ENCODE measurements at places on chromosomes 6 and 20. TPM values are rescaled to one million over a fixed set of nuclear protein-coding genes. Genes with fewer than 3 reads are reported as not detected.

DNA sequence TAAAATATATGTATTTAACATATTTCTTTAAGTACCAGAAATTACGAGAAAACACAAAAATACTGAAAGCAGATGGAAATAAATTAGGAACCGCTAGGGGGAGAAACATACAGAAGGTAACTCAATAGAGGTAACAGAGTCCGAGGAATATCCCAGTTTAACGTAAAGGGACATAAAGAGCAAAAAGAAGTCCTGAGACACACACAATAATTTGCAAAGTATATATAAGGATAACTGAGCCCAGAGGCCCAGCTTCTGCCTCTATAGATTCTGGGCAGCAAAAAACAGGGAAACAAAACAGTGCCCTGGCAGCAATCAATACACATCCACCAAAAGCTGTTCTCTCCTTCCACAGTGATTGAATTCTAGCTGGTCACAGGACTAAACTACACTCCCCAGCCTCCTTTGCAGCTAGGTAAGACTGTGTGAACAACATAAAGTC is 15.1 kb downstream of the TBC1D32 start:
- DNase-seq = no peak

- no peak for DNase-seq
Observed at GRCh38 chr6:55964136-55964535, 88.7 kb upstream of the BMP5 start.

- DNase-seq = no peak
Observed at GRCh38 chr6:134034961-134035822, 17.2 kb downstream of the SLC2A12 start.

DNA sequence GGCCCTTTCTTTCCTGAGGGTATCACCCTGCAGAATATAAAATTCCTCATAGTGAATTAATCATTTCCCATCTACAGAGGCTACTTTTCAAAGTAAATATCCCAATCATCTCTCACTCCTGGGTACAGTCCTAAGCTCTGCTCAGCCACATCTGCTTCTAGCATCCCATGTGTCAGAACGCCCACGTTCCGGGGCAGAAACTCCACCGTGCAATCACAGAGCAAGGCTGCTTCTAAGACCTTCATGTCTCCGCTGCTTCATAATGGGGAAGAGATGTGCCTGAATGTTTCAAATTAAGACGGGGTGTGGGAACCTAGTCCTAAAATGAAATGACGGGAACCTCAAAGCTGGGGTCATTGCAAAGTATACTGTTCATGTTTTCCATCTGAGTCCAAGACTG is 208.8 kb upstream of the GMDS start:
- DNase-seq = no peak

DNA sequence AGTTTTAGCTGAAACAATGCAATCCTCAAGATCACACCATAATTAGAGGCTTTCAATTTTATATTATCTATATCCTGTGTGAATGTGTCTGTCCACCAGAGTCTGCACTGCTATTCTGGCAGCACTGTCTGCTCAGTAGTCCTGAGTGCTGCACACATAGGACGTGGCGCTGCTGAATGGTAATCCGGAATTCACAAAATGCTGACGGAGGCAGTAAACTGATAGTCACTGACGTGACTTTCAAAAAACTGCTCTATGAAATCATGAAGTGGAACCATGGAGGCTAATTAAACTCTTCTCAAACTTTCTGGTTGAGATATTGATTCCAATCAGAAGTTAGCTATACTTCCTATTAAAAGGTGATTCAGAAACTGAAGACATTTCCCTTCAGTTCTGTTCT is 190.8 kb upstream of the NOX3 start:
- DNase-seq = no peak

DNA sequence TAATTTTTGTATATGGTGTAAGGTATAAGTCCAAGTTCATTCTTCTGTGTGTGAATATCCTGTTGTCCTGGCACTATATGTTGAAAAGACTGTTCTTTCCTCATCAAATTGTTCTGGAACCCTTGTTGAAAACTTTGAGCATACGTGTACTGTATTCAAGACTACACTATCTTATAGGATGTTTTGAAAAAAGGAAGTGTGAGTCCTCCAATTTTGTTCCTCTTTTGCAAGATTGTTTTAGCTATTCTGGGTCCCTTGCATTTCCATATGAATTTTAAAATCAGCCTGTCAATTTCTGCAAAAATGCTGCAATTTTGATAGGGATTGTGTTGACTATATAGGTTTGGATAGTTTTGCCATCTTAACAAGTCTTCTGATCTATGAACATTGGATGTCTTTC is 195.2 kb downstream of the BACH2 start:
- no peak for DNase-seq

GRCh38 chr6:107606407-107606806 is 116.5 kb downstream of the SOBP start:
- DNase-seq = no peak

- DNase-seq = no peak
Observed at GRCh38 chr20:63653974-63654668, 897 bp upstream of the STMN3 start.

DNA sequence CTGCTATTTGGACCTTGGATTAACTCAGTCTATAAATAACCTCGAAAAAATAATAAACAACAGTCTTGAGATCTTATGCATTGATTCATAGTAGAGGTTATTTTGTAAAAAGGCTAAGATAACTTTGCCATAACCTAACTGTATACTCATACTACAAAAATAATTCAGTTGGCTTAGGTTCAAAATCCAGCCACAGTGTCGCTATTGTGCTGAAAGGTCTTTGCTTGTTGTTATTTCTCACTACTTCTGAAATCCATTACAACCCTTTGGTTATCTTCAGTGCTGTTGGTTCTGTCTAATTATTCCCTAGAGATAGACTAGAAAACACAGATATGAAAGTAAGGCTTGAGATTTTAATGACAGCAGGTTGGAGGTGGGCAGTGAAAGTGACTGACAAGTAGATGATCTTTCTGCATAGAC is 74.4 kb downstream of the MKKS start:
- no peak for DNase-seq

DNA sequence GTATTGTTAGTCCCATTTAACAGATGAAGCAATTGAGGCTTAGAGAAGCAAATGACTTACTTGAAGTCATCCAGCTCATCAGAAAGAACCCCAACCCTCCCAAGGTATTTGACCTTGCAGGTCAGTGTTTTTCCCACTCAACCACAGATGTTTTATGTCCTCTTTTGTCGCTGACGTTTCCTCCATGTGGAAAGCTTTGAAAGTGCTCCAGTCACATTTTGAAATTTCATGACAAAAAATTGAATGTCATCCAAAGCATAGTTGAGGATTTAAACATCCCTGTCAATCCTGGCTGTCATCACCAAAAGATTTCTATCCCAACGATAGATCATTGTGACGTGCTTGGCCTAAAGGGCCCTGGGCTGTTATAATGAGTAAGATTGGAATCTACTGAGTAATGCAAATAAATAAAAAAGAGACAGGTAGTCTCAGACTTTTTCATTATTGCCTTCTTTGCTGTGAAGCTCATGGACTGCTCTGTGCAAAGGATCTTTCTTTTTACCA is 102.7 kb downstream of the TSHZ2 start:
- no peak for DNase-seq

DNA sequence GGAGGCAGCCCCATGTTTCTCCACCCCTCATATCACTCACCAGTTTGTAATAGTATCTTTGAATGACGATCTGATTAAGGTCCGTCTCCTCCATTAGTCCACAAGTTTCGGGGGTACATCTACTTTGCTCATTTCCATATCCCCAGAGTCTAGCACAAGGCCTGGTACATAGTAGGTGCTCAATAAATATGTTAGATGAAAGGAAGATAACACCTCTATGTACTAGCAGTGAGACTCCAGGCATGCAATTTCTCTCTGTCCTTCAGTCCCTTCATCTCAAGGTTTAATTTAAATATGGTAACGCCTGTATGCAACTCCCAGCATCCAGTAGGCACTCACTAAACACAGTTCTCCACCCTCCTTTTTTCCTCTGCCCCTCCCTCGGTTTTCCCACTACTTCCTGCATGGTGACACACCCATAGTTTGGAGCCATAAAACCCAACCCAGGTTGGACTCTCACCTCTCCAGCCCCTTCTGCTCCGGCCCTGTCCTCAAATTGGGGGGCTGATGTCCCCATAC is 461 bp upstream of the HNF4A start:
- DNase-seq = no peak

GRCh38 chr6:141490982-141491381 is 641.7 kb upstream of the GJE1 start:
- no peak for DNase-seq

- no peak for DNase-seq
Observed at GRCh38 chr6:159941286-159942113, 27.4 kb upstream of the IGF2R start.

DNA sequence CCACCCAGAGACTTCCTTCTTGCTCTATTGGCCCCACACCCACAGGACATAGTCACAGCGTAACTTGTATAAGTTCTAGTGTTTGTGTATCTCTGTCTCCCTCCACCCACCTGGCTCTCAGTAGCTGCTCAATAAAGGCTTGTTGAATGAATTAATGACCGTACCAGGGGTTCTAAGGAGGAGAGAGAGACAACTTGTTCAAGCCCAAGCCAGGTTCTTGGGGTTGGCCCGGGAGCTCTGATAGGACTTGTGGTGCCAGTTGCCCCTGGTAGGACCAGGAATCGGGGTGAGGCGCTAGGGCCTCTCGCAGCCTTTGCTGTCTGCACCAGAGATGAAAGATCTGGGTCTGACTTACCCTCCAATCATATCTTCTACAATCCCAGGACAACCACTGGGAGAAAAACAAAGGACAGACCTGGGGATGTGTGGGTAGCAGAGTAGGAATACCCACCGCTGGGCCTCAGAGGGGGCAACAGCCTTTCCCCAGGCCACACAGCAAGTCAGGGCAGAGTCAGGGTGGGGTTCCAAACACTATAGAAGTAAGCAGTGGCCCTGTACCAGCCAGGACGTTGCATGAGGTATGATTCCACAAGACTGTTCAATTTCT is 5.3 kb upstream of the TGM2 start:
- DNase-seq = no peak

GRCh38 chr6:12555267-12555666 is 161.3 kb upstream of the PHACTR1 start:
- DNase-seq = no peak

DNA sequence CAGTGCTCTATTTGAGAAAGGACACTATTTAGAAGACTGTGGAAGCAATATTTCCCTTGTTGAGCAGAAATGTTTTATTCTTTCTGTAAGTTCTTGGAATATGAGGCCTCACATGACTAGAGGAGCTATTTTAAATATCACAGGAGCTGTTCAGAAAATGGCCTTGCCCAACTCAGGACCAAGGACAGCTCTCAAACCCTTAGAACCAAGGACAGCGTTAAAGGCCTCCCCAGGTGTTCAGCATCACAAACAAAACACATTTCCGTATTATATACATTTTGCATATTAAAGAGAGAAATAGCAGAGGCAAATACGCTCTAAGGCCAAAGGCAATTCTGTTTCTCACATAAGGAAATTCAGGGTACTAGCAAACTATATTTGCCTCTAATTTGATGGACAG is 631.4 kb downstream of the CDH26 start:
- DNase-seq = no peak

DNA sequence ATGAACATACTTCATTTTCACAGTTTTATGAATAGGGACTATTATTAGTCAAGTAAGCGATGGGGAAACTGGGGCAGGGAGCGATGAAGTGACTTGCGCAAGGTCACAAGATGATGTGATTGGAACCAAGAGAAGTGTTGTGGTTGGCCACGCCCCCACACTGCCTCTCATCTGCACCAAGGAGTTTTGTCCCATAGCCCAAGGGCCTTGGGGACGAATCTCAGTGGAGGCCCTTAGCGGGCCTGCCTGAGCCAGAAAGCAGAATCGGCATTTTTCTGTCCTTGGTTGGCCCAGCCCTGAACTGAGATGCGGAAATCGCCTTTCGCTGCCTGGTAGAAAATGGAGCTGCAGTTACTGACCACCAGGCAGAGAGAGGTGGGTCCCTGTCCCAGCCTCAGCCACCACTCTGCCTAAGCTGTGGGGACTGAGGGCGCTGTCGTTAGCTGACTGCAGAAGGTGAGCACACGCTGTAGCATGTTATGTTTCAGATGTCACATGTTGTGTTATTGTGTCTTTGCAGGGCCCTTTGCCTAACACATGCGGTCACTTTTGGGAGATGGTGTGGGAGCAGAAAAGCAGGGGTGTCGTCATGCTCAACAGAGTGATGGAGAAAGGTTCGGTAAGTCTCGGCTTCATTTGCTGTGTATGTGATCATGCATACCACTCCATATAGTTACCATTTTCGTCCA is 57.8 kb downstream of the PTPN1 start:
- DNase-seq = no peak

GRCh38 chr20:53829724-53830521 is 236.3 kb upstream of the ZNF217 start:
- no peak for DNase-seq

DNA sequence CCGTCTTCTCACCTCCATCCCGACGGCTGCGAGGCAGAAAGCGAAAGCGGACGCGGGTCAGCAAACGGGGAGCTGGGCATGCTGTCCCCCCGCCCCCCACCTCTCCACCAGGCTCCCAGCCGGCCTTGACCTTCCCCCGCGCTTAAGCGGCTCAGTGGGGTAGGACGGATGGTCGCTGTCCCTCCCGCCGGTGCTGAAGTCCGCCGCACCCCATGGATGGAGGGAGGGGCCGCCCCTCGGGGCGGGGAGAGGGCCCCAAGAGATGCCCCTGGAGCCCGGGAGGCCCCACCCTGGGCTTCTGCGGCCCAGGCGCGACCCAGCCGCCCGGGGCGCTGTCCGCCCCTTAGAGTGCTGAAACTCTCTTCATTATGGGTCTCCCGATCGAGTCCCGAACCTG is at the start of gene KCNB1:
Gene KCNB1 (minus strand): TSS at position 48 of the 397 bp plus-strand sequence. CDS start 188 bp downstream, outside the sequence.
- peak; percentile 69 for DNase-seq

DNA sequence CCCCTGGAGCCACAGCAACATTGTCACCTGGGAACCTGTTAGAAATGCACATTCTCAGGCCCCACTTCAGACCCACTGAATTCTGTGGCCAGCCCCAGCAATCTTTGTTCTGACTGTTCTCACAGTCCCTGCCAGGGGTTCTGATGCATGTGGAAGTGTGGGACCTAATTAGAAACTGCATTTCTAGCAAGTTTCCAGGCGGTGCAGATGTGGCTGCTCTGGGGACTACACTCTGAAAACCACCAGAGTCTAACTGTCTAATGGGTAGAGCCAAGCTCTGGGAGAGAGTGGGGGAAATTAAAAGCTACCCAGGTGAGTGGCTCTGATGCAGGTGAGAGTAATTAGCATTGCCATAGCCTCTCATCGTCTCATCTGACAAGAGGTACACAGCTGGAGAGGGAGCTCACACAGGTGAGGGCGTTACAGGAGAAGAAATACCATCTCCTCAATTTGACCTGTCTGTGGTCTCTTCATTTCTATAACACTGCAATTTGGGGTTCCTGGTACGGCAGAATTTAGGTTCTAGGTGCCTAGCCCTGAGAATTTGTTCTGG is 66.0 kb downstream of the SNX5 start:
- DNase-seq = no peak

Gene DLK2
- 1.9 TPM for total RNA-seq

Gene DYNLT2
- total RNA-seq = 0.41 TPM

Gene PI16
- 15.1 TPM for total RNA-seq

Gene SCRT2
- not detected for total RNA-seq

Gene THBD
- 17.4 TPM for total RNA-seq

Gene CD40
- 8.0 TPM for total RNA-seq

Gene DNMT3B
- 0.32 TPM for total RNA-seq

Gene SLC17A9
- 0.41 TPM for total RNA-seq
